Activated B cell treated with CpG ODN at 0.5 μM for 24 hours (primary cell): ENCODE measurements at places on chromosomes 7 and 10. TPM values are rescaled to one million over a fixed set of nuclear protein-coding genes. Genes with fewer than 3 reads are reported as not detected.

DNA sequence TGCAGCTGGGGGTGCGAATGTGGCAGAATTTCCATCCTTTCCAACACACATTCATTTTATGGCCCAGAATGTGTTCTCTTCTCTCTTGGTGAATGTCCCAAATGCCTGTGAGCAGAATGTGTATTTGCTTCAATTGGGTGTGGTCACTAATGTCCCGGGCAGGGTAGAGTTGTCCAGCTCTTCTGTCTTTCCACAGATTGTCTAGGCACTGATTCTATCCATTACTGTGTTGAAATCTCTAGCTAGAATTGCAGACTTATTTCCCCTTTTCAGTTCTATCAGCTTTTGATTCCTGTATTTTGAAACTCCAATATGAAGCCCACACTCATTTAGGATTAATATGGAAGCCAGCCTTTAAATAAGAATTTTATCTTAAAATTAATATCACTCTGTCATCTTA lies 14.0 kb upstream of the AKR1E2 start:
- H3K27ac ChIP-seq, result no peak overlapping the region
- H3K4me1 ChIP-seq, result peaks cover 3% of the 10 kb centered on the region
- peaks cover 2% of the 10 kb centered on the region for H3K27me3 ChIP-seq
- no peaks in the 10 kb centered on the region for H3K36me3 ChIP-seq

The SNX13 gene
- 40.0 and 46.5 TPM in 2 replicates for total RNA-seq

The SCIN gene
- total RNA-seq, result 0.05 TPM in 1 of 2 replicates, not detected in the other

GRCh38 chr7:22563621-22564241 lies 63.7 kb upstream of the STEAP1B start:
- H3K36me3 ChIP-seq, result peaks cover 2% of the 10 kb centered on the region
- DNase-seq, result no peak
- peak overlapping the region; percentile 88 for H3K27ac ChIP-seq
- no peaks in the 10 kb centered on the region for H3K27me3 ChIP-seq

DNA sequence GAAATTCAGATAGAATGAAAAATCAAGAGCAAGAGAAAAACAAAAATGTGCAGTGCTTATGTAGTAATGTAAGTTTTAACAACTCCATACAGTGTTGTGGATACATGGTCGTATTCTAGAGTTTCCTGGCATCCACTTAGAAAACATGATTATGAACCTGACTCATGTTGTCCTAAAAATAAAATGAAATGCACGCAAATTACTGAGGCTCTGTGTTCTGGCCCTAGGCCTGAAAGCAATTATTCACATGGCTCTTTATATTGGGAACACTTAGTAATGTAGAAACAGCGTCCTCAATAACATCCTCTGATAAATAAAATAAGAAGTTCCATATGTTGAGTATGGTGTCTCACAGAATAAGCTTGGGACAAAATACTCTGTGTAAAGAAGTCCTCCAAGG lies 200.2 kb upstream of the SEMA3E start:
- H3K27ac ChIP-seq, result no peak overlapping the region
- no peaks in the 10 kb centered on the region for H3K4me1 ChIP-seq
- no peaks in the 10 kb centered on the region for H3K27me3 ChIP-seq
- no peak overlapping the region for H3K4me3 ChIP-seq
- no peak for DNase-seq

DNA sequence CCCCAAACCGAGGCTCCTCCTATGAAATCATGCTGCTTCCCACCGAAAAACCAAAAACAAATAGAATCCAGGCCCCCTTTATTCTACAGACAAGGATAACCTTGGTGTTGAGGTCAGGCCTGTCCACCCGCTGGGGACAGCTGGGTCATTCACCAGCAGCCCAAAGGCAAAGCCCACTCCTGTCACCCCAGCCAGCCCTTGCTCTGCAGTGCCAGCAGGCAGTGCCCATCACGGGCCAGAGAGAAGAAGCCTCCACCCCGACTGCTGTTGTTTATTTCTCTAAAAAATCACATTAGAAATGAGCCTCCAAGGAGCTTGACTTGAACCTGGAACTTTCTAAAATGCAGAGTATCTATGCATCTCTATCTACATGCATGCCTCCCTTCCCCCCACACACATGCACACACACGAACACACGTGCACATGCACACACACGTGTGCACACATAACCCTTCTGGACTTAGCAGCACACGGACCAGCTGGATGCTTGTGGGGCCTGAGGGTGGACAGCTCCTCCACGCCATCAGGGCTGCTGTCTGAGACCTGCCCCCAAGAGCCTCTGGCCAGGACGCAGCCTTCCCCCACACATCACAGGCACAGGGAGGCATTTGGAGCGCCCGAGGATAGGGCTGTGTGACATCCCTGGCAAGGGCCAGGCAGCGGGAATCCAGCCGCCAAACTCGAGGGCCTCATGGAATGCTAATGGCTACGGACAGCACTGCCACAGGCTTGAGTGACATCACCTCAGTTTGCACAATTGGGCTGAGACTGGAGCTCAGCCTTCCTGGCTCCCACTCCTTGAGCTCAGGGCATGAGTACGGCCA lies 22.8 kb downstream of the PRKAG2 start:
- H3K4me3 ChIP-seq, result no peak overlapping the region
- H3K36me3 ChIP-seq, result peaks cover 5% of the 10 kb centered on the region
- H3K27ac ChIP-seq, result no peak overlapping the region
- peaks cover 32% of the 10 kb centered on the region for H3K4me1 ChIP-seq
- no peak for DNase-seq

GRCh38 chr10:76624470-76624869 lies 1013.1 kb downstream of the KCNMA1 start:
- no peaks in the 10 kb centered on the region for H3K36me3 ChIP-seq
- H3K4me3 ChIP-seq, result no peak overlapping the region
- no peak overlapping the region for H3K27ac ChIP-seq
- no peak for DNase-seq
- peaks cover 4% of the 10 kb centered on the region for H3K4me1 ChIP-seq

- H3K27ac ChIP-seq, result no peak overlapping the region
- no peaks in the 10 kb centered on the region for H3K36me3 ChIP-seq
- H3K27me3 ChIP-seq, result no peaks in the 10 kb centered on the region
- H3K4me1 ChIP-seq, result peaks cover 10% of the 10 kb centered on the region
These were observed 92.8 kb downstream of the MCU start for GRCh38 chr10:72784551-72785351.

The RNF32 gene
- 1.0 and 2.9 TPM in 2 replicates for total RNA-seq

DNA sequence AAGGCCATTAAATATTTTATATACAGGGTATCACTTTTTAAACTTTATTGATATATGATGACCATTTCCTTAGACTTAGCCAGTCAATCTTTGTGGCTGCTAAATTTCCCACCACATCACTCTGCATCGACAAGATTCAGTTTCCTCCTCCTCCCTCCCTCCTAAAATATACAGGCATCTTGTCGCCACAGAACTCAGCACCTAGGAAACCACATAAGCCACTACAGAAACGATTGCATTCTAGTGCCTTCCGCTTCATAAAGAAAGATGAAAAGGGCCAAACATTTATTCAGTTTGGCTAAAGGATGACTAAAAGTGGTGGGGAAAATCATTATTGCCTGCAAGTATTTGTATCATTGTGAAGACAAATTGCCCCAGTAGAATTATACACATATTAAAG lies 30.7 kb downstream of the ERCC6 start:
- no peaks in the 10 kb centered on the region for H3K27me3 ChIP-seq
- peaks cover 20% of the 10 kb centered on the region for H3K4me1 ChIP-seq
- H3K27ac ChIP-seq, result peak overlapping the region; percentile 70
- H3K36me3 ChIP-seq, result peaks cover 24% of the 10 kb centered on the region

The OR2A1 gene
- total RNA-seq, result 0.05 TPM in 1 of 2 replicates, not detected in the other

GRCh38 chr7:157271315-157271990 lies 65.4 kb upstream of the DNAJB6 start:
- H3K27ac ChIP-seq, result no peak overlapping the region
- no peak overlapping the region for H3K4me3 ChIP-seq
- H3K27me3 ChIP-seq, result no peaks in the 10 kb centered on the region
- peaks cover 34% of the 10 kb centered on the region for H3K36me3 ChIP-seq
- no peak for DNase-seq
- H3K4me1 ChIP-seq, result peaks cover 3% of the 10 kb centered on the region

GRCh38 chr10:75040576-75040975 lies 70.9 kb upstream of the SAMD8 start:
- H3K27me3 ChIP-seq, result peaks cover 2% of the 10 kb centered on the region
- H3K4me1 ChIP-seq, result peaks cover 17% of the 10 kb centered on the region
- H3K27ac ChIP-seq, result no peak overlapping the region
- H3K4me3 ChIP-seq, result no peak overlapping the region
- H3K36me3 ChIP-seq, result no peaks in the 10 kb centered on the region

The STAG3 gene
- total RNA-seq, result 41.3 and 42.4 TPM in 2 replicates

The ADRB1 gene
- not detected in 2 replicates for total RNA-seq

GRCh38 chr10:17037910-17038309 lies 91.7 kb downstream of the CUBN start:
- H3K36me3 ChIP-seq, result no peaks in the 10 kb centered on the region
- no peak overlapping the region for H3K4me3 ChIP-seq
- no peak for DNase-seq

DNA sequence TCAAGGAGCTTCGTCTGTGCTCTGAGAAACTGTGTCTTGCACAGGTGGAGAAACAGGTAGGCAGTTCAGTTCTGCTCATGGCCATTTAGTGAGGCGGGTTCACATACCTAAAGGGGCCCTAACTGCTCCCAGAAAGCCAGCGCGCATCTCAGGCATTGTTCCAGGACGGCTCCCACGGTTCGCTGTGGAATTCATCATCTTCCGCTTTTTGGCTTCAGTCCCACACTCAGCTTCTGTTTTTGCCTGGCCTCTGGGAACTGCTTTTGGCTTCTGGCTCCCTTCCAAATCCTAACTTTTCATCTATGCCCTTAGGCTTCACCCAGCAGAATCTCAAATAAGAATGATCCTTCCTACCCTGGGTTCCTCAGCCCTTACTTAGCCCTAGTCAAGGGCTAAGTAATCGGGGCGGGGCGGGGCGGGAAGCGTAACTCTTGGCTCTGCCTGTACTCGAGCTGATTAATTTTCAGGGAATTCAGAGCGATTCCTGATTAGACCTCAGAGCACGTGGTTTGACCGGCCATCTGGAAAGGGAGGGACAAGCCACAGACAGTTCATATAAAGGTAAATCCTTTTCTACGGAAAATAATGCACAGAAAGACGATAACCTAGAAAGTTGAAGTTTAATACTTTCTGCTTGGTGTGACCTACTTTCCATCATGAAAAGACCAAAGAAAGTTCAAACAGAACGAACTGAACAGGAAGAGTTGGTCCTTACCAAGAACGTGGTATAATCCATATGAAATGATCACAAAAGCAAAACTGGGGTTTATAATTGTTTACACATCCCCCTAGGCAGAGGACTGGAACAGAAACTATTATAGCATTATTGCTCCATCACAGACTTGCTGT lies 105.7 kb downstream of the ST8SIA6 start:
- no peaks in the 10 kb centered on the region for H3K36me3 ChIP-seq
- H3K4me1 ChIP-seq, result no peaks in the 10 kb centered on the region
- H3K27me3 ChIP-seq, result peaks cover 11% of the 10 kb centered on the region
- H3K4me3 ChIP-seq, result no peak overlapping the region
- no peak for DNase-seq

- no peaks in the 10 kb centered on the region for H3K36me3 ChIP-seq
- DNase-seq, result no peak
- H3K4me3 ChIP-seq, result no peak overlapping the region
- H3K4me1 ChIP-seq, result no peaks in the 10 kb centered on the region
- no peaks in the 10 kb centered on the region for H3K27me3 ChIP-seq
- no peak overlapping the region for H3K27ac ChIP-seq
These were observed 12.4 kb downstream of the RBP3 start for GRCh38 chr10:47360419-47361040.

The DYNC1I1 gene
- not detected in 2 replicates for total RNA-seq
